Midbrain (tissue), 1 donor: ENCODE measurements at places on chromosomes 1 and 21.
A peak's percentile ranks its signal among the peaks of the same experiment; 100 is the strongest.

DNA sequence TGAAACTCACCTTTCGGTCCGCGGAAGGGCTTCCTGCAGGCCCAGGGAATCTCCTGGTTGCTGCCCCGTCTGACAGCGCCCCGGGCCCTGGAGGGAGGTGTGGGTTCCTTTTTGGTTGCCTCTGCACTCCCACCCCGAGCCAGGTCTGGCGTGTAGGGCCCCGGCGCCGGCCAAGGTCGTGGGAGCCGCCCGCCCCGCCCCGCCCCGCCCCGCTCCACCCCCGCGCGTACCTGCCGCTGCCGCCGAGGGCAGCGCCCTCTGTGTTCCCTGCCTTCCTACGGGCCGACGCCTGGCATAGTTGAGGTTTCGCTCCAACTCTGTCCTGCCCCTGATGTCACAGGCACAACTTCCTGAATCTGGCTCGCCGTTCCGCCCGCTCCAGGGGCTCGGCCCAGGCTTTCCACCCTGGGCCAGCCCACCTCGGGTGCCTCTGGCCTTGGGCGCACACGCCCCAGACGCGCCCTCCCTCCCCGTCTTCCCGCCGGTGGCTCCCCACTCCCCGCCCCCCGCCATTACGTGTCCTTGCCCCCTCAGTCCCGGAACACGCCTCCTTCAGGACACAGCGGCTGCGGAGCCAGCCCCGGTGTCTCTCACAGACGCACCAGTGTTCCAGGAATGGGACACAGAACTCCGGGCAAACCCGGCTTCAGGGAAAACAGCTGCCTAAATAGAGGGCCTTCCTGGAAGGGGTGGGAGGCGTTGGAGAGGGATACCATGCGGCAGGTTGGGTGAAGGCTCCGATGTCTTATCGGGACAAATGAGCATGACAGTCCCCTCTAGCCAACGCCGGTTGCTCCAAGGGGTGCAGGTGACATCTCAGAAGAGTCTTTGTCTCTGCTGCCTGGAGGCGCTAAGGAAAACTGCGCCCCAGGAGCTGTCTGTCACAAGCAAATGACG is at the start of gene KIAA0040:
KIAA0040 (minus strand) TSS at position 147 of the 897 bp plus-strand sequence. CDS start 31,763 bp downstream, outside the sequence.
- DNase-seq = no peak

GRCh38 chr1:180181048-180181447 is 26.4 kb downstream of the QSOX1 start:
- DNase-seq = peak; percentile 21

- DNase-seq = no peak
Measured at GRCh38 chr1:56095696-56096665, 483.4 kb downstream of the PLPP3 start.

GRCh38 chr1:62941780-62942179 is 157.8 kb downstream of the ATG4C start:
- no peak for DNase-seq

GRCh38 chr1:177701654-177702353 is 268.1 kb downstream of the SEC16B start:
- DNase-seq = no peak

DNA sequence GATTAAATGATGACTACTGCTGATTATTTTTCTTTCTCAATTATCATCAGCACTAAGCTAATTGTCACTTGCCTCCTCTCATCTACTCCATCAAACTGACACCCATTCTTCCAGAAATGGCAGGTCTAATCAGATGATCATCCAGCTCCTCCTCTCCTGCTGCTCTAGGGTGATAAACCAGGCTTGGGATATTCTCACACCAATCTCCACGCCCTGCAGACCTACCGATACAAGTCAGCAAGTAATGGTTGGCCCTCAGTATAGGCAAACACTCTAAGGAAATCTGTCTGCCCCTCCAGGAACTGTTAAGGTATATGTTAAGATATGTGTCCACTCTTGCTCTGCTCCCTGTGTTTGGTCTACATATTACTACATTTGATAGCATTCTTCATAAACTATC is 36.3 kb upstream of the C1orf21 start:
- no peak for DNase-seq

DNA sequence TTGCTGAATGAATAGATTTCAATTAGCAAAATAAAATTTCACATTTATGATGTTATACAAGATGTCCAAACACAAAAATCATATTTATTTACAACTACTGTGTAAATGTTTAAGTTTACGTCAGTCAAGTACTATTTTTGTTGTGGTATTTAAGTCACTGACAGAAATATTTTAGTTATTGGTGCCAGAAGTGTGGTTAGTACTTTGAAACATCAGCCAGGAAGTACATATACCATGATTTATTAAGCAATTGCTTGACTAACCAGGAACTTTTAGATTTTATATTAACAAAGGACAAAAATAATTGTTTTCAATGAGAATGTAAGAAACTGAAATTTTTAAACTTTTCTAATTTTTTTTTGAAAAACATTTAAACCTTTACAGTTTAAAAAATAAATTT is 2.4 kb upstream of the FCRL4 start:
- DNase-seq = no peak

DNA sequence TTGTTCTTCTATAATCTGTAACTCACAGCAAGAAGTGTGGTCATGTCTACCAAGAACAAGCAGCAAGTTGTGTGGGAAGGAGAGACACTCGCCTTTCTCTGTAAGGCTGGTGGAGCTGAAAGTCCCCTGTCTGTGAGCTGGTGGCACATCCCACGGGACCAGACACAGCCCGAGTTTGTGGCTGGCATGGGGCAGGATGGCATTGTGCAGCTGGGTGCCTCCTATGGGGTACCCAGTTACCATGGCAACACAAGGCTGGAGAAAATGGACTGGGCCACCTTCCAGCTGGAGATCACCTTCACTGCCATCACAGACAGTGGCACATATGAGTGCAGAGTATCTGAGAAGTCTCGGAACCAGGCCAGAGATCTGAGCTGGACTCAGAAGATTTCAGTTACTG is 15.5 kb downstream of the CD101 start:
- no peak for DNase-seq
